ELF-1 (cell line): ENCODE measurements at places on chromosomes 1 and 21.

DNA sequence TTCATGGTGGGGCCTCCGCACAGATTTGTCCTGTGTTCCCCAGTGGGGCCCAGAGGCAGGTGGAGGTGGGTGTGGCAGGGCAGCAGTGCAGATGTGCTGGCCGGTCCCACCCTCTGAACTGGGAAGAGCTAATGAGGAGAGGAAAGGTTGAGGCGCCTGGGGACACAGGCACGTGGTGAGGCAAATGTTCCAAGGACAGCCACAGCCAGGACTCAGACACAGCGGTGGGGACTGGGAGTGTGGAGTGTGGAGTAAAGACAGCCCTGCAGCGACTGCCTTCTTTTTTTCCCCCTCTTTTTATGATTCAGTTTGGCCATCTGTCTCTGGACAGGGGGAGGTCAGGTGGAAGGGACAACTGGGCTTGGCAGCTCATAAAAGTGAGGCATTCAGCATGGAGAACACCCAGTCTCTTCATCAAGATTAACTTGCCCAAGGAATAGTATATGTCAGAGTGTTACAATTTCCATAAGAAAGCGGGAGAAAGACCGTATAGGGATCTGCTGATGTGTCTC lies 104.2 kb upstream of the GCLM start:
- peak; percentile 28 for DNase-seq

DNA sequence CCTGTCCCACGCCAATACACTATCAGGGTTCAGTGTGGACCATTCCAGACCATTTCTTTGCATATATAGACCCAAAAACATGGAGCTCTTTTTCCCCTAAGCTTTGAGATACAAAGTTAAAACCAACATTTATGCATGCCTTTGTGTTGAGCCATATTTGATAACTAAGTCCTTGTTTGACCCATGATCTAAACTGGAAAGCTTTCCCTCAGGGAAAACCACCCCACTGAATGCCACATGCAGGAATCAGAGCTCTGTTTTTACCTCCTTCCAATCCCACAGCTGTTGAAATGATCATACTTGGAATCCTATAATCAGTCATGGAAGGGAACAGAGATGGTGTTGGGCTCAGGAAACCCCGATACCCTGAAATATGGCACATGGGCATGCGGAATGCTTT lies 14.8 kb upstream of the SLC45A1 start:
- DNase-seq = no peak

DNA sequence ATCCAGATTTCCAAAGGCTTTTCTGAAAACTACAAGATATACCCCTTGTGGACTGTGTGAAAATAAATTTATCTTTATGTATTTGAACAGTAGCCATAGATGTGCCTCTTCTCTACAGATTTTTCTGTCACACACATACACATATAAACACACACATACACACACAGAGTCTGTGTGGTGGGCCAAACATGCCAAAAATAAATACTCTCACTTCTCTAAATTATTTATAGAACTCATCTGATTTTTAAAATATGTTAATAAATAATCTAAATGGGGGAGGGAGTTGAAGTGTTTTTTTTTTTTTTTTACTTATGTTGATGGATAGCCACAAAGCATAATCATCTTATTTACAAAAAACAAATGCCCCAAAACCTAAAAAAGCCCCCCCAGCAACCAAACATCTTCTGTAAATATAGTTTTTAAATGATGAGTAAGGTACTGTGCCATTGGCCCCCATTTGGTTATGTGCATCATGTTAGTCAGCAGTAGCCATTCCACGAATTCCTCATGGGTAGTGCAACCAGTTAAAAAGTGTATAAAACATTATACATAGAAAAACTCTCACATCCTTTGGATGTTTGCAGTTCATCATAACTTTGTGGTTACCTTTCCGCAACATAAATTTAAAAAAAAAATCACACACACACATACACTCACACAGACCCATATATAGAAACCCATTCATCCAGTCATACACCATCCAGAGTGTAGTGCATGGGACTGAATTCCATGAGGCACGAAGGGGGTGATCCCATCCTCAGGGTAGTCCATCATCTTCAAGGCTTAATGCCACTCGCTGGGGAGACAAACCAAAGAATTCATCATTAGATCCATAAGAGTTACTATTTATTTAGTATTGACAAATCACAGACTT lies 8.2 kb upstream of the MAGOH start:
- no peak for DNase-seq

- no peak for DNase-seq
These were observed 180.5 kb downstream of the DYRK1A start for GRCh38 chr21:37546949-37547614.

DNA sequence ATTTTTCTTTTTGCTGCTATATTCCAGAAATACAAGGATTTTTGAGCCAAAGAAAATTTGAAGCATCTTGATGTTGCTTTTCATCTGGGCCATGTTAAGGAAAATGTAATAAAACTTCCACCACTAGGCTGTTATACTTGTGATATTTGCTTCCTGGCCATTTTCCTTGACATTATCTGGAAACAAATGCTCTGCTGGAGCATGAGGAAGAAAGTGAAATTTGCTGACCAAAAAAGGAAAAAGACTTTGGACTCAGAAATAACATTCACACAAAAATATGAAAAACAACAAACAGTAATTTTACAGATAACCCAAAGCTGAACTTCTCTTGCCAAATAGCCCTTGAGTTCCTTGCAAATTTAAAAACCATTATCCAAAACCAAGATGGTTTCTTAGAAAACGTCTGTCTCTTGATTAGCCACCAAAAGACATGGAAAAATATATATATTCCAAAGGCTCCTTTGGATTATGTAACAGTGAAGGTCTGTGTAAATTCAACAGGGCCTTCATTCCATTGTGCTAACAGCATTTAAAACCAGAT lies 344.5 kb downstream of the LMX1A start:
- no peak for DNase-seq
